ENCODE measurements at places on chromosomes 13 and 19.

GRCh38 chr19:1455336-1456120 lies 5.6 kb downstream of the APC2 start:
- DNase-seq: no peak

- DNase-seq: no peak
Observed at GRCh38 chr19:1533510-1534150, 9.8 kb downstream of the PLK5 start.

- no peak for DNase-seq
Observed at GRCh38 chr19:39401549-39402345, 4.9 kb upstream of the ZFP36 start.

DNA sequence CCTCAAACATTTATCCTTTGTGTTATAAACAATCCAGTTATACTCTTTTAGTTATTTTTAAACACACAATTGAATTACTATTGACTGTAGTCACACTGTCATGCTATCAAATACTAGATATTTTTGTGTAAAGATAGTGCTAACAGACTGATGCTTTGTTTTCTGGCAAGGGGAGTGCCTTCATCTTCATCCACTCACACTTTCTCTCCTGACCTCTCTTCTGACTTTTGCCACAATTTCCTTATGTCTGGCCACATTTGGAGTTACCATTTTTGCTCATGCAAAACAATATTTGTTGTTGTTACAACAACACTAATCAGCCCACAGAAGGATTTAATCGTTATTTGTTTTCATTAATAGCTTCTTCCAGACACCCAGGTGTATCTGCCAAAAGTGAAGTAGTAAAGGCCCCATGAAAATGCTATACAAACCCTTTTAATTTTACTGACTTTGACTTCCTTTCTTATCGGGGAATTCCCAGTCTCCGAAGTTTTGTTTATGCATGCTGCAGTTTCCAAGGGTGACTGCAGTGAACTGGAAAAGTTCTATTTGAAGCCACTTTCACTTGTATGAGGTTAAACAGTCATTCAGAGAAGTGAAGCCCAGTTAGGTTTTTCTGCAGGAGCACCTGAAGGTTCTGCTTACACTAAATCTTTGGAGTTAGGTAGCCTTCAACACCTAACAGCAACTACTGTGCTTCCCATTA lies 66.1 kb upstream of the FRY start:
- no peak for DNase-seq

- DNase-seq: no peak
Observed at GRCh38 chr13:113142876-113143275, 15.6 kb upstream of the PROZ start.

- no peak for DNase-seq
Observed at GRCh38 chr13:58018865-58019264, 387.3 kb downstream of the PCDH17 start.

GRCh38 chr19:13621413-13621812 lies 115.1 kb upstream of the CACNA1A start:
- no peak for DNase-seq

All from posterior cingulate gyrus (tissue), 11 donors.